ENCODE measurements at places on chromosomes 7 and 10. TPM values are rescaled to one million over a fixed set of nuclear protein-coding genes. Genes with fewer than 3 reads are reported as not detected.

GRCh38 chr10:104066945-104067344 lies 18.7 kb downstream of the COL17A1 start:
- no peak for DNase-seq

- DNase-seq: no peak
Measured at GRCh38 chr7:2843711-2844152, 376 bp downstream of the GNA12 start.

TMEM229A gene
- not detected for total RNA-seq

DNA sequence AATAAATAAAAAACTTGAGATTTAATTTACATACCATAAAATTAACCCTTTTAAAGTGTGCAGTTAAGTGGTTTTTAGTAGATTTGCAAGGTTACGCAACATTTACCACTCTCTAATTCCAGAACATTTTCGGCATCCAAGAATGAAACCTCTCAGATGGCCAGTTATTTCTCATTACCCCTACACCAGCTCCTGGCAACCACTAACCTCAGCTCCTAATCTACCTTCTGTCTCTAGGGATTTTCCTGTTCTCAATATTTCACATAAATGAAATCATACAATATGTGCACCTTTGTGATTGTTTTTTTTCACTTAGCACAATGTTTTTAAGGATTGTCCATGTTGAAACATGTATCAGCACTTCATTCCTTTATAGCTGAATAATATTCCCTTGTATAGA lies 45.1 kb downstream of the INPP5F start:
- DNase-seq: no peak

- DNase-seq: no peak
Measured at GRCh38 chr10:69088801-69089501, 1.0 kb downstream of the SRGN start.

DNA sequence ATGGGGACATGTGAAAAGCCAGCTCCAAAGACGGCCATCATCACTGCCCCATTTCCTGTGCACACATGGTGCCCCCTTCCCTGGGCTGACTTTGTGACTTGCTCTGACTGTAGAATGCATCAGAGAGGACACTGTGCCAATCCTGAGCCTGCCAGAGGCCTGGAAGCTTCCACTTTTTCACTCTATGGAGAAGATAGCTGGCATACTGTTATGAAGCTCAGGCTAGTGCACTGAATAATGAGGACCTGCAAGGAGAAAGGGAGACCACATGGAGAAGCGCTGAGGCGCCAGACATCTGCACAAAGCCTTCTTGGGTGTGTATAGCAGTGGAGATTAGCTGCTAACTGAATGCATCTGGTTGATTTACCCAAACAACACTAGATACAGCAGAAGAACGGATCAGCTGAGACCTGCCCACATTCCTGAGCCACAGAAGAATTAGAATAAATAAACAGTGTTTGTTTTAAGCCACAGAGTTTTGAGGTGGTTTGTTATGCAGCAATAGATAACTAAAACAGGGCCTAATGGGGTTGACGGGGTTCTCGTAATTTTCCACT lies 58.9 kb upstream of the C10orf90 start:
- peak; percentile 53 for DNase-seq

PDE1C gene
- total RNA-seq: 187 TPM

GRCh38 chr10:74982634-74982982 lies 128.8 kb upstream of the SAMD8 start:
- DNase-seq: no peak

DNA sequence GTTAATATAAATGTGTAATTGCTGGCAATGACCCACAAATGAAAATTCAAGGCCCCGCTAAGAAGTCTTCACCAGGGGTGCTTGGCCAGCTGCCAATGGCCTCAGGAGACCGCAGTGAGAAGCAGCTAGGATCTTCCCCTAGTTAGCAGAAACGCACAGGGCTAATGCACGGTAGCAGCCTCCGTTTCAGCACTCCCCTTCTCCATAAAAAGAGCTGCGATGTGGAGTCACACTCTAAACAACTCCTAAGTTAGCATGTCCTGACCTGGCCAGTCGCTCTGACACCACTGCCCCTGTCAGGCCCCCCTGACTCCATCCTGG lies 139.0 kb downstream of the SEPTIN14 start:
- no peak for DNase-seq

- no peak for DNase-seq
Measured at GRCh38 chr7:39357648-39358047, 208.6 kb upstream of the YAE1 start.

GRCh38 chr10:116888380-116889055 lies 39.2 kb downstream of the ENO4 start:
- no peak for DNase-seq

GRCh38 chr10:129935102-129935866 lies 28.8 kb downstream of the EBF3 start:
- no peak for DNase-seq

SFTPA2 gene
- total RNA-seq: not detected
